ENCODE measurements at places on chromosomes 12 and 14.

- no peak for DNase-seq
Measured at GRCh38 chr12:104307655-104308000, 4.1 kb downstream of the EID3 start.

DNA sequence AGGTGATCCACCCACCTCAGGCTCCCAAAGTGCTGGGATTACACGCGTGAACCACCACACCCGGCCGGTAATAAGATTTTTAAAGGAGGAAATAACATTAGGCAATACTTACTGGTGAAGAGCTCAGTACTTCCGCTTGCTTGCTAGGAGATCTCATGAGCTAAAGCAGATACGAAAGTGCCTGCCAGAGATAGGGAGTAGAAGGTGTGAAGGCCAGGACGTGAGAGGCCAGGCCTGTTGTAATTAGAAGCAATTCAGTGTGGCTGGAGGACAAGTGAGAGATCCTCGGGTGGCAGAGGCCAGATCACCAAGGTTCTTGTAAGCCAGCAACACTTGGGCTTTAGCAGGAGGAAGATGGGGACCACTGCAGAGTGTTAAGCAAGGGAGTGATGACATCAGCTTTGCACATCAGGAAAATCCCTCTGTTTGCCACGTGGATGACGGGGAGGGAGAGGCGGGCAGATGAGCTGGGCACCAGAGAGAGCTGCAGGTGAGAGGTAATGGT, 7.6 kb downstream of the TECPR2 start:
- DNase-seq: no peak

DNA sequence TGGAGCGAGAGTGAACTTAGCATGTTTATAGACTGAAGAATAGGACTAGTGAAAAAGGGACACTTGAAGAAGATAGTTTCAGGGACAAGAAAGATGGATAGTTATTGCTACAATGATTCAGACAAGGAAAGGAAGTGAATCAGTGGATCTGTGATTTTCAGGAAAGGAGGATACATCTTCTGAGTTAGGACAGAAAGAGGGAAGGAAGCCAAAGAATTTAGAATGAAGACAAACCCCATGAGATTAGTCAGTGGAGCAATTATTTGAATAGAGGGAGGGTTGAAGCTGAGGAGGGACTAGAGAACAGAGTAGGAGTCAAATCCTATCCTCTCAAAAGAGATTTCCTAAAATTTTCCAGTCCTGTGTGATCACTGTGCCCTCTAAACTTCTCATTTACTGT, 282.7 kb downstream of the AKAP6 start:
- no peak for DNase-seq

GRCh38 chr14:23162005-23162404, 21.5 kb downstream of the SLC7A8 start:
- DNase-seq: no peak

GRCh38 chr14:90336985-90337384, 5.2 kb upstream of the NRDE2 start:
- DNase-seq: no peak

DNA sequence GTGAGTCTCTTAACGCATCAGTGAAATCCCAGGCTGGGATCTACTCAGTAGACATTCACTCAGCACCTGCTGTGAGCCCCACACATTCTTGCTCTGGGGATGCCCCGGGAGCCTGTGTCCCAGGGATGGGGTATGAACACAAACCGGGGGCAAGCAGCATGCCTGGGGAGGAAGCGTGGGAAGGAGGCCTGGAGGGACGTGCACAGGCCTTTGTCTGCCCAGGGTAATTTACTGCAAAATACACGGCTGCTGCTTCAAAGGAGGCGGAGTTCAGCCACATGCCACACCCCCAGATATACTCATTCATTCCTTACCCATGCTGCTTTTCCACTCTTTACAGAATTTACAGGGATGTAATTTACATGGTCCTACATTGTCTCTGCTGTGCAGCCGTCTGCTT, 187.8 kb downstream of the ADGRD1 start:
- DNase-seq: no peak

- DNase-seq: no peak
Measured at GRCh38 chr12:46160101-46160980, 108.5 kb downstream of the SLC38A1 start.

GRCh38 chr12:50221228-50222008, 54.2 kb upstream of the CERS5 start:
- DNase-seq: no peak

- no peak for DNase-seq
Measured at GRCh38 chr14:32980902-32981501, 42.3 kb downstream of the NPAS3 start.

DNA sequence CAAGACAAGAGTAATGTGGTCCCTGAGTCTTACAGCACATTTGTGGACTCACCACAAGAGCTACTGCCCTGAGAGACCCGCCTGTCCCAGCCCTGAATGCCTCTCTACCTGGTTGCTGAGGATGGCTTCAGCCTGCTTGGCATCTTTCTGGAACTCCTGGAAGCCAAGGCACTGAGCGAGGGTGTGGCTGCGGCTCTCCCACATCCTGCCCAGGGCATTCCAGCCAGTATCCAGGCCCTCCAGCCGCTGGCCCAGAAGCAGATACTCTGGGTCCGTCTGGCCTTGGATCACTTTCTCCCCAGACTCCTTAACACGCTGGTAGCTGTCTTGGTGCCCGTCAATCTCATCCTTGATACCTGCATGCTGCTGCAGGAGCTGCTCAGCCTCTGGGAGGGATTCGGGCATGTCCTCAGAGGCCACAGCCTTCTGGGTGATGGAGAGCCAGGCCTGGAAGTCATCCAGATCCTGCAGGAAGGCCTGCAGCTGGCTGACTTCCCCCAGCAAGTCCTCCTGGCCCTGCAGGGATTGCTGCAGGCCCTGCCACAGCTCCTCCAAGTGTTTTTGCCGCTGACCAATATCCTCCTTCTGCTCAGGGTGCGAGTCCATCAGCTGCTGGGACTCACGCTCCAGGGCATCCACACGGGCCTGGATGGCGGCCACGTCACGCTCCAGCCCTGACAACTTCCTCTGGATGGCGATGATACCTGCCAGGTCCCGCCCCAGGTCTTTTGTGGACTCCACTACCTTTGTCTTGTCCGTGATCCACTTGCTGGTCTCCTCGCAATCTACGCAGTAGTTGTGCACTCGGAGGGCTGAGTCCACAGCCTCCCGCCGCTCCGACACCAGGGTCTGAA, 82.3 kb downstream of the PLEKHG3 start:
- DNase-seq: no peak

DNA sequence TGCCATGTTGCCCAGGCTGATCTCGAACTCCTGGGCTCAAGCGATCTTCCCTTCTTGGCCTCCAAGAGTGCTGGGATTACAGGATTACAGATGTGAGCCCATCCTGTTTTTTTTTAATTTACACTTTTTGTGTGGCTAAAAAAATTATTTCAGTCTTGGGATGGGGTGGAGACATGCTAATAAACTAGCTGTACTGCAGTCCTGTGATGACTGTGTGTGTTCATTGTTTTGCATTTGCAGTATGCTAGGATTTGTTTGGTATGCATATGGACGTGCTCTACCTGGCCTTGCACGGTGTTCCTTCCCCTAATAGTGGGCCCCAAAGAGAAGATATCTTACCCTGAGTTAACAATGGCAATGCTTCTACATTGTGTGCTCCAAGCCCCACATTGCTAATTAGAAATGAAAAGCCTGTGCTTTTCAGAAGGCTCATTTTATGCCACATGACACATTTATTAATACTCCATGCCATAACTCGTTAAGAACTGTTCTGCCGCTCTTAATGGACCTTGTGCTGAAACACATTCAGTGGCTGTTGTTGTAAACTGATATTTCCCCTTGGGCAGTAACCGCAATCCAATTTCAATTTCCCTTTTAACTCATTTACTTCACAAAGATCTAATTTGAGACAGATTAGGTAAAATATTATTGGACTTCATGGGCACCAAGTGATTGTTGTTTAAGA, 86.4 kb downstream of the SCN8A start:
- DNase-seq: no peak

DNA sequence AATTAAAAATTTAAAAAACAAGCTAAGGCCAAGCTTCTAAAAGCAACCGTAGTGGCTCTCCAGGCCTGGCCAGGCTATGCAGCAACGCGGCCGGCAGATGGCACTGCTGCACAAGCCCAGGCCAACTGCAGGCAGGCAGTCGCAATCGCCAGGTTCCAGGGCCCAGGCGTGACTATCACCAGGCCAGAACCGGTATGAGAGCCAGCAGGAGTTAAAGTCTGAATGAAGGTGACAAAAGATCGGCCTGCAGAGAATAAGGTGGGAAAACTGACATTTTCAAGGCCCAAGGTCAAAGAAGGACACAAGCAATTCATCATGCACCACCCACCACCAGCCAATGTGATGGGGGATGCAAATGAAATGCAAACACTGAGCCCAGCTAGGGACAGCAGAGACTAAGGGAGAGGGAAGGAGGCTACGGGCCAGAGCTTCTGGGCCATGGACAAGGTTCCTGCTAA, 43.6 kb upstream of the ANO2 start:
- peak; percentile 30 for DNase-seq

- no peak for DNase-seq
Measured at GRCh38 chr12:92029136-92029535, 116.5 kb downstream of the BTG1 start.

DNA sequence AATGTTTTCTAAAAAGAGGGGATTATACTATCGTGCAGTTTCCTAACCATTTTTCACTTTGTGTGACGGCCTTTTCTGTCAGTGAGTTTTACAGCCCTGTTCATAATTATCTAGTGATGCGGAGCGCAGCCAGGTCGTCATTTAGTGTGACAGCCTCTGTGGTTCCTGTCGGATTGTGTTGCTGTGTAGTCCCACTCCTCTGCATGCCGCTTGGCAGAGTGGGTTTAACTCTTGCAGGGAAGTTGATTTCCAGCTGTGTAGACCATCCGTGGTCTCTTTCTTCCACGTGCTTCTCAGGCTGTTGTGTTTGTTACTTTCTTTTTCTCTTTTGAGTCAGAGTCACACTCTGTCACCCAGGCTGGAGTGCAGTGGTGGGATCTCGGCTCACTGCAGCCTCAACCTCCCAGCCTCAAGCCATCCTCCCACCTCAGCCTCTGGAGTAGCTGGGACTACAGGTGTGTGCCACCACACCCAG, 8.6 kb downstream of the RAN start:
- no peak for DNase-seq

Measured in stimulated activated CD8-positive, alpha-beta memory T cell treated with anti-CD3 and anti-CD28 coated beads, Interleukin-12 subunit alpha, Interleukin-12 subunit beta, amount 100 ng/mL, for 4 hours (primary cell).